ENCODE measurements at places on chromosomes 7 and 10.
A peak's percentile ranks its signal among the peaks of the same experiment; 100 is the strongest.

GRCh38 chr7:17903337-17903736 is 37.0 kb downstream of the SNX13 start:
- no peak for DNase-seq

GRCh38 chr10:56547163-56547562 is 186.1 kb upstream of the ZWINT start:
- no peak for DNase-seq

GRCh38 chr10:28928484-28928883 is 251.2 kb downstream of the BAMBI start:
- DNase-seq: no peak

DNA sequence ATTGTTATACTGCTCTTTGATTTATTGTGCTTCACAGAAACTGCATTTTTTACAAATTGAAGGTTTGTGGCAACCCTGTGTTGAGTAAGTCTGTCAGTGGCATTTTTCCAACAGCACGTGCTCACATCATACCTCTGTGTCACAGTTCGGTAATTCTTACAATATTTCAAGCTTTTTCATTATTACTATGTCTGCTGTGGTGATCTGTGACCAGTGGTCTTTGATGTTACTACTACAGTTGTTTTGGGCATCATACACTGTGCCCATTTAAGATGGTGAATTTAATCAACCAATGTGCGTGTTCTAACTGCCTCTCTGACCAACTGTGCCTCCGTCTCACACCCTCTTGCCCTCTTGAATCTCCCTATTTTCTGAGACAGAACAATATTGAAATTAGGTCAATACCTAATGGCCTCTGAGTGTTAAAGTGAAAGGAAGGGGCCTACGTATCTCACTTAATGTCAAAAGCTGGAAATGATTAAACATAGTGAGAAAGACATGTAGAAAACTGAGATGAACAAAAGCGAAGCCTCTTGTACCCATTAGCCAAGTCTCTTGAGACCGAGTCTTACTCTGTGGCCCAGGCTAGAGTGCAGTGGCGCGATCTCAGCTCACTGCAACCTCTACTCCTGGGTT is 20.2 kb upstream of the ASL start:
- no peak for DNase-seq

GRCh38 chr10:21047096-21047495 is 150.0 kb upstream of the NEBL start:
- DNase-seq: no peak

DNA sequence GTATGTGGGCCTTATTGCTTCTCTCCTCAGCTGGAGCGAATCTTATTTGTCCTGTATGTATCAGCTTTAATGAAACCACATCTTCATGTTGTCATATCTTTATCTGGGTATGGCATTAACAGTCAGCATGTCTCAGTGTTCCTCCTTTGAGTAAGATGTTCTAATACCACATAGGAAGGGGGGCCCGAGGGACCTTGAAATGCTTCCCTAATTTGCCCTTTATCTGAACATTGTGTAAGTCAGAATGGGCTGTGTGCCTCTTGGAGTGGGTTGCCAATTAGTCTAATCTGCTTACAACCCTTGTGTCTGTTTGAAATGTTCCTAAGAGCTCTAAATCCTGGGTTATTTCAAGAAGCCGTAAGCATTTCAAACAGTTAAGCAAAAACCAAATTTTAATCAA is 623.8 kb downstream of the SUGCT start:
- DNase-seq: no peak

DNA sequence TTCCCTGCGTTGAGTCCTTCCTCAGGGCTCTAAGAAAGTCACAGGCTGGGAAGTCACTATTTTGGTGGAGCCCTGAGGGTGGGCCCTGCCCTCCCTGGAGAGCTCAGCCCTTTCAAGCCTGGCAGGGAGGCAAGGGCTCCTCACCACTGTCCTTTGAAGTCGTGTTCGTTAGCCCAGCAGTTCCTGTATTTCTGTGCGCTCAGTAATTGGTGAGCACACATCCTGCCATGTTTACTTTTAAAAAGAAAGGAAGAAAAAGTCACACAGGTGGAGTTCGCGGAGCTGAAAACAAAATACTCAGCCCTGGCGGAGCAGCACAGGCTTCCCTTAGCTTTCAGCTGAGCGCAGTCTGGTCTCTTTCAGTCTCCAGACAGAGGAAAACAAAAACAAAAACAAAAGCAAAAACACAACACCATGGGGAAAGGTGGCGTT is 37.1 kb downstream of the PRKCQ start:
- DNase-seq: no peak

- no peak for DNase-seq
Measured at GRCh38 chr7:37285706-37286453, 162.8 kb downstream of the ELMO1 start.

- DNase-seq: no peak
Measured at GRCh38 chr10:21399392-21400035, 126.0 kb downstream of the SKIDA1 start.

DNA sequence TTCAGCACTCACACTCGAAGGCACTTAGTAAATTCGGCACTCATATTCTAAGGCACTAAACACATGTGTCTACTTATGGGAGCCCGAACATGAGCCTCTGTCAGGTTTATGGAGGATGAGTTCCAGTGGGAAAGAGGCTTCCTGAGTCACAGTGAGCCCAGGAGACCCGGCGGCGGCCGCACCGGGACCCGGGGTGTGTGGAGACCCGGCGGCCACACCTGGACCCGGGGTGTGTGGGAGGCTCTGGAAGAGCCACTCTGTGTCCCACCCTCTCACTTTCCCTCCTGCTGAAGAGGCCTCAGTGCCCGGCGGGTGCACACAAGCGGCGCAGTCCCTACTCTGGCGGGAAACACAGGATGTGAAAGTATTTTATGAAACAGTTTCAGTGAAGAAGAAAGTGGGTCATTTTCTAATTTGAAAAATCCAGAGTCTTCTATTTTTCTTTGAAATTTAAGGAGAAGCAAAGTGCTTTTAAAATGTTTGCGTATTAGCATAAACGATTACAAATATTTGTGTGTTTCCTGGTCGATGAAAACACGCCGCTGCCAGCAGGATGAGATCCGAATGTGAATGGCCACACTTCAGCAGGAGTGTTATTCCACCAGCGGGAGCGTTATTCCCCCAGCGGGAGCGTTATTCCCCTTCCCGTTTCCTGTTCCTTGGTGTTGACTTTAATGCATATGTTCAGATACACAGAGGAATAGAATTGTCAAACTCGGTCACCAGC is 625.1 kb downstream of the DNAJB6 start:
- DNase-seq: no peak

DNA sequence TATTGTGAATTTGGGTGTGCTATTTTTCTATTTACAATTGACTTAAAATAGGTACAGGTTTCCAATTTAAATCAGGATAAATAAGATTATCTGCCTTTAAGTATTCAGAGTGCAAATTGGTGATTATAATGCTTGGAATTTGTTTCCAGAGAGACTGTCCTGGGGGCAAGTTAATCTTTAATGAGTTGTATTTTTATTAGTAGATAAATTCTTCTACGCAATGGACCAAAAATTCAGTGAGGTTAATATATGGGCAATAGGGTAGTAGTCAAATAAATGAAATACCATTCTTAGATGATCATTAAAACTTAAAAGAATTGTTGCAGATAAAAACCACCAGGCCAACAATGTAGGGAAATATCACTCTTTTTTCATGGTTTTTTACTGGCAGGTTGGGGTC is 3.4 kb downstream of the BICC1 start:
- no peak for DNase-seq

DNA sequence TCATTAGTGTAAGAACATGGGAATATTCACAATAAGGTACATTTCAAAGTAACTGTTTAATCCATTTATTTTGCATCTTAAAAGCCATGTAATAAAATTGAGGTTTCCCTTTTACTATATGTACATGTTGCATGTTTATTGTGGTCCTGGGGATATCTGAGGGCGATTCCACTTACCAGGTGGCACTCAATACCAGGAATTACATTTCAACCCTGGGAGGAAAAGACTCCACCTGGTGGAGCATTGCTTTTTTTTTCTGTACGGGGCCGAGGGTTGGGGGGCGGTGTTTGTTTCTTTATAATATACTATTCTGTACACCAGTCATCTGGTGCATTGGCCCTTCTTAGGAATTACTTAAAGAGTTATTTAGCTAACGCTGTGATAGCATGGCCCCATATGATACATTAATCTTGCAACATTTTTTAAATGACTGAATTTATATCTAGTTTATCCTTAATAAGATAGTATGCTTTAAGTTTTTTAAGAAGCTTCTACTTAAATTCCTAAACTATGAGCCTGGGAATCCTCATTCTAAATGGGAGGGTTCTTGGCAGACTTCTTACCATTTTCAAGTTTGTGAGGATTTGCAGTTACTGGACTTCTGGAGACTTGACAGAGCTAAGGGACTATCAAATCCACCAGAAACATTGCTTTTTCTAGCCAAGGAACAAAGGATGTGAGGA is 7.2 kb upstream of the HGF start:
- no peak for DNase-seq

DNA sequence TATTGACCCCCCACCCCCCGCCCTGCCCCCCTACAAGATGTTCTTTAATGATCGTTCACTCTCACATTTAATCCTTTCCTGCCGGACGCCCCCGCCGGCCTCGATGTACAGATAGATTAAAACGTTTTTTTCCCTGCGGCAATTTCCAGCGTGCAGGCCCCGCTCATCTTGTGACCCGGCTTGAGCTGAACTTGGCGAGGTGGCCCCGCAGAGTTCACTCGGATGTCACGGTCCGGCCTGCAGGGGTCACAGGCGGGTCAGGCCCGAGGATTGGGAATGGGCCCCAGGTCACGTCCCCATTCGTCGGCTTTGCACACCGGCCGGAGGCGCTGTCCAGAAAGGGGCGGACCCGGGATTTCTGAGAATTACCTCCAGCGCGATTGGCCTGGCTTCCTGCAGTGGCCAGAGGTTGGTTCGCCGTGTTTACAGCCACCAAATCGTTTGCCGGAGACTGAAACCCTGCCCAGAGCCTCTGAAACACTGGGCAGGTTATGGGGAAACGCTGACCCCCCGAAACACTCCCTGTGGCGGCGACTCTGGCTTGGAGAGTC is 1.9 kb upstream of the CYP26A1 start:
- DNase-seq: no peak

GRCh38 chr7:17706275-17706674 is 234.0 kb downstream of the SNX13 start:
- DNase-seq: no peak

- DNase-seq: no peak
Measured at GRCh38 chr7:17584822-17585221, 286.4 kb downstream of the AHR start.

- no peak for DNase-seq
Measured at GRCh38 chr7:128755075-128755818, 16.1 kb downstream of the CALU start.

DNA sequence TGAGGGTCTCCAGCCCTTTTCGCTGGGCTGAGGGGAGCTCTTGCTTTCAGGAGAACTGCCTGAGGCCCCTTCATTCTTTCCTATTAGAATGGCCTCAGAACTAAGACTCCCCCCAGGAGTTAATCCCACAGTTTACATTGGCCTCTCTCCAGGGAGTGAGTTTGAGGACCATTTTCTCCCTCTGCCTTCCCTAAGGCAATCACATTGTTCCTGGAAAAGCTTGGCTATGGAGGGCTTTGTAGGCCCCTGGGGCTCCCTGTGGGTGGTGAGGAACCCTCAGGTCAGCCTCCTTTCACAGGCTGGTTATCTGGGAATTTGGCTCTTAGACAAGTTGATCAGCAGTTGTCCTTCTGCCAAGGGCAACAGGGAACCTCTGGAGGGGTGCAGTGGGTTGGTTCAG is 343.7 kb downstream of the RPS24 start:
- no peak for DNase-seq

DNA sequence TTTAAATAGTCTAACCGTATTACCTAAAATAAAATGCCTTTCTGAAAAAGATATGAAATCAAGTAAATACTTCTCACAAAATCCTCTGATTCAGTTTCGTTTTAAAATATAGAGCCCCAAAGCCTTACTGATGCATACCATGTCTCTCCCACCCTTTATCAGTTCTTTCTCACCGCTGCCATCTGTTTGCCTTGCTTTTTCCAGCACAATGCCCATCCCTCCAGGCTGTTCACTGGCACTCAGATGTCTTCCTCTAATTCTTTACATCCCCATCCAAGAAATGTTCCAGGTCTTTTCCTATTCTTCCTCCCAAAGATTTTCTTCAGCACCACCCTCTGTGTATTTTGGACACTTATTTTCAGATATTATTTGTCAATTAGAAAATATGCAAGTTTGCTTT is 116.5 kb upstream of the LRRN3 start:
- no peak for DNase-seq

- DNase-seq: no peak
Measured at GRCh38 chr10:101708870-101709269, 13.9 kb upstream of the FBXW4 start.

GRCh38 chr10:127561647-127562046 is 12.5 kb downstream of the NPS start:
- no peak for DNase-seq

- DNase-seq: peak; percentile 8
Measured at GRCh38 chr7:2024567-2024918, 208.2 kb downstream of the MAD1L1 start.

DNA sequence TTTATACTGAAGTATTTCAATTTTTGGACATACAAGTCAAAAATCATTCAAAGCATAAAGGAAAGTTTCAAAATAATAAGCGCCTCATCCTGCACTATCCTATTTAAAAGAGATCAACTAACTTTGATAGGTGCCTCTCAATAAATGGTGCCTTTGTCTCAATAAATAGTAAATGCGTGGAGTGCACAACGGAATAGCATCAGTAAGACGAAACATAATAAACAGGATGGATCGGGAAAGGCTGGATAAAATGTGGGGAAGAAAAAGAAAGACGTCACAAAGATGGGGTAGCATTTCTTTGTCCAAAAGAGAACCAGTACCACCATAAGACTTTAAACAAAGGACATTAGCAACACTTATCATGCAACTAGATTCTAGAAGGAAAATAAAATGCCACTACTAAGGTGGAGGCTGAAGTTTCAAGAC is 571 bp upstream of the PRKAR2B start:
- no peak for DNase-seq

GRCh38 chr10:80463868-80464267 is 9.8 kb downstream of the TSPAN14 start:
- no peak for DNase-seq

DNA sequence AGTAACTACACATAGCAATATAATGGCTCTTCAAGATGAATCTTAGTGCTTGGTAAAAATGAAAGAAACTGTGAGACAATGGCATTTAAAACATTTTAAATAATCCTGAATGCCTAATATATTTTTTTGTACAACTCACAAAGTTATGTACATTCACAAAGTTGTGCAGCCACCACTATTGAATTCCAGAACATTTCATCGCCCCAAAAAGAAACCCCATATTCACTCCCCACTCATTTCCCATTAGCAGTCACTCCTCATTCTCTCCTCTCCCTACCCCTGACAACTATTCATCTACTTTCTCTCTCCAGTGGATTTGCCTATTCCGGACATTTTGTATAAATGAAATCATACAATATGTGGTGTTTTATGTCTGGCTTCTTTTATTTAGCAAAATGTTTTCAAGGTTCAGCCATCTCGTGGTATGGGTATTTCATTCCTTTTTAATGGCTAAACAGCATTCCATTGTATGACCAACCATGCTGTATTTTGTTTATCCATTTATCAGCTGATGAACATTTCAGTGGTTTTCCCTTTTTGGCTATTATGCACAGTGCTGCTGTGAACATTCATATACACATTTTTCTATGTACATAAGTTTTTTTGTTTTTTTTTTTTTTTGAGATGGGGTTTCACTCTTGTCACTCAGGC is 34.7 kb downstream of the ENTPD7 start:
- no peak for DNase-seq

GRCh38 chr10:49653273-49653929 is 26.1 kb upstream of the C10orf53 start:
- DNase-seq: no peak

- DNase-seq: no peak
Measured at GRCh38 chr7:42137941-42138340, 99.1 kb downstream of the GLI3 start.

GRCh38 chr7:50837965-50838364 is 55.3 kb upstream of the GRB10 start:
- no peak for DNase-seq
